Keratinocyte (primary cell): ENCODE measurements at places on chromosomes 12 and 14. TPM values are rescaled to one million over a fixed set of nuclear protein-coding genes. Genes with fewer than 3 reads are reported as not detected.

DNA sequence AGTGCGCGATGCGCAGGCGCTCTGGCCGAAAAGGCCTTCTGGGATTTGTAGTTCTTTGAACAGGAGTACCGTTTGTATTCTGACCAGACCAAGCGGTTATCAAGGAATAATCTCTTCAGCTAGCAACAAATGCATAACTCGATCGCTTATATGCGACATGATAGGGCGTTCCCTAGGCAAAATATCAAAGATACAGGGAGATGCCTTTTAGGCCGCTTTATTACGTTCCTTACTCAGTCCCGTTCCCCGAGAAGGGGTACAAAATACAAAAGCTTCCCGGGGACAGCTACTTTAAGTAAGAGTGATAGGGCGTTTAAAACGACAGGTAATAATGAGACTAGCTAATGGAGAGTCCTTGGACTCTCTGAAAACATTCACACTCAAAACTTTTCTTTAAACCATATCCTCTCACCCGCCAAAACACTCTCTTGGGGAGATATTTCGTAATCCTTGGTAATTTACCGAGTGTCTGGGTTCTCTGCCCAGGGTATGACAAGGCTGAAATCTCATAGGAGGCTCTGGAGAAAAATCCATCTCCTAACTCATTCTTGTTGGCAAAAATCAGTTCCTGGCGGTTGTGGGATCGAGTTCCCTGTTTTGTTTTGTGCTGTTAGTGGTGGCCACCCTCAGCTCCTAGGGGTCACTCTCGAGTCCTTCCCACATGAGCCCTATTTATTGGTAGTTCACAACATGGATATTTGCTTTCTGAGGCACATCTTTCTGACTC, 412 bp upstream of the SNW1 start:
- peak; percentile 45 for DNase-seq

- DNase-seq, result no peak
These were observed 55.5 kb upstream of the PARP11 start for GRCh38 chr12:3928538-3929184.

GRCh38 chr14:71541973-71542690, 390.1 kb upstream of the RGS6 start:
- DNase-seq, result no peak

DNA sequence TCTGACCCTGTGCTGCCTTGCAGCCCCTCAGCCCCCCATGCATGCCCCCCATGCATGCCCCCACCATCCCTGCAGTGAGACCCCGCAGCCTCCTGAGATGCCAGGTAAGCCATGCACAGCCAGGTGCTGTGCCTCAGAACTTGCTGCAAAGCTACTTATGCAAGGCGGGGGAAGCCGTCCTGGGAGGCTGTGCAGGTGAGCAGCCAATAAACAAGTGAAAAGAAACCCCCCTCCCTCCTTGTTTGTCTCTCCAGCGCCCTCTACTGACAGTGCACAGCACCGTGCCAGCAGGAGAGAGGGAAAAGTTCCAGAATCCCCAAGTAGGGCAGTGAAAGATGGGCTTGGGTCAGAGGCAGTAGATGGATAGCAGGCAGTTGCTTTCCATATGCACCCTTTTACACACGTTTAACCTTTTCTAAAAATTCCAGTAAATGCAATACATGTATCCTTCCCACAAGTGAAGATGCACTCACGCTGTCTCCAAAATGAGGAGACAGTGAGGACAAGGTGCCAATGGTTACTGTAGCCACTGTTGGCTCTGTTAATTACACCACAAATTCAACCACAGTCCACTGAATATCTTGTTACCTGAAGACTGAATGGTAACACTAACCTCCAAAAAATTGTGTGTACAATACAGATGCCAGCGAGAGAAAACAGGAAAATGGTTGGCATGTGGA, 18.0 kb downstream of the TNFAIP2 start:
- no peak for DNase-seq

GRCh38 chr14:55470025-55470424, 29.6 kb upstream of the TBPL2 start:
- DNase-seq, result no peak

DNA sequence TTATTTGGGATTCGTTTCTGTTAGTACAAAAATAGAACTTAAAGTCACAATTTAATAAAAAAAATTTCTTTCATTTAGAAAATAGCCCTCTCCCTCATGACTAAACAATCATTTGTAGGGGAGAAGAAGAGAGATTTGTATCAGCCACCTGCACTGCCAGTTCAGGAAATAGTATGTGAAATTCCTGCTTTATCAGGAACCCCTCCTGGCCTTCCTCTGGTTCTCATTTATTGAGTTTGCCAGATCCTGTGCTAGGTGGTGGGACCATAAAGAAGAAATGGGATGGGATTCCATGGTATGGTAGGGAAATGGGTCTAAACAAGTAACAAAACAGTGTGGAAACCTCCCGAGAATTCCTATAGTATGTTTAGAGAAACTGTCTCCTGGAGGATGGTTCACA, 30.0 kb downstream of the RASSF8 start:
- DNase-seq, result no peak

DNA sequence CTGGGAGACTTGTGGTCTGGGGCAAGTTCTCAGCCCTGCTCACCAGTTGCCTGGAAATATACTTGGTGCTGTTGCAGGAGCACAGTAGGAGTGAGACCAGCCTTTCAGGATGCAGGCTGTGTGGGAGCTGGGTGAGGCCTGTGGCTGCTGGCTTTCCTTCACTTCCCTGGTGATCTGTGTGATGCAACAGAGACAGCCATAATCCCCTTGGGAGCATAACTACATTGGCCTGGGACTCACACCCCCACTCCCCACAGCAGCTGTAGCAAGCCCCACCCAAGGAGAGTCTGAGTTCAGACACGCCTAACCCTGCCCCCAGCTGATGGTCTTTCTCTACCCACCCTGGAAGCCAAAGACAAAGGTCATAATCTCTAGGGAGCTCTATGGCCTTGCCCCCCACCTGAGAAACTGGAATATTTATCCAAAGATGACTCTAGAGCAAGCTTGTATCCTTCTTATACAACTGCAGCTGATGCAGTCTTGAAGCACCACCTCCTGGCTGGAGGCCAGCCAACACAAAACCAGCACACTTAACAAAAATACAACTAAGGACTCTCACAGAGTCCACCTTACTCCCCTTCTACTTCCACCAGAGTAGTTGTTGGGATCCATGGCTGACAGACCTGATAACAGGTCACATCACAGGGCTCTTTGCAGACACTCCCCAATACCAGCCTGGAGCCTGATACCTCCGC, 190.4 kb upstream of the CPNE8 start:
- no peak for DNase-seq

DNA sequence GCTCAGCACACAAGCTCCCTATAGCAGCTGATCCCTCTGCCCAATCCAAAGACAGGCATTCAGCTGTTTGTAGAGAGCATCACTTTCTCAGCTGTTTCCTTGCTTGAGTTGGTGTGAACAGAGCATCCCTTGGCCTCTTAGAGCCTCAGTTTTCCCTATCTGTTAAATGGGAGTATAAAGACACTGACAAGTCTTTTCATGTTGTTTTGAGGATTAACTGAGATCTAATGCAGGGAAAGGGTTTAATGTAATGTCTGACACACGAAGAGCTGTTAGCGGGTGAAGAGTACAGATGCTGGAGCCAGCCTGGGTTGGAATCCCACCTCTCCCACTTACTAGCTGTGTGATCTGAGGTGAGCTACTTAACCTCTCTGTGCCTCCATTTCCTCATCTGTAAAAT, 149.5 kb downstream of the PHETA1 start:
- DNase-seq, result no peak

DNA sequence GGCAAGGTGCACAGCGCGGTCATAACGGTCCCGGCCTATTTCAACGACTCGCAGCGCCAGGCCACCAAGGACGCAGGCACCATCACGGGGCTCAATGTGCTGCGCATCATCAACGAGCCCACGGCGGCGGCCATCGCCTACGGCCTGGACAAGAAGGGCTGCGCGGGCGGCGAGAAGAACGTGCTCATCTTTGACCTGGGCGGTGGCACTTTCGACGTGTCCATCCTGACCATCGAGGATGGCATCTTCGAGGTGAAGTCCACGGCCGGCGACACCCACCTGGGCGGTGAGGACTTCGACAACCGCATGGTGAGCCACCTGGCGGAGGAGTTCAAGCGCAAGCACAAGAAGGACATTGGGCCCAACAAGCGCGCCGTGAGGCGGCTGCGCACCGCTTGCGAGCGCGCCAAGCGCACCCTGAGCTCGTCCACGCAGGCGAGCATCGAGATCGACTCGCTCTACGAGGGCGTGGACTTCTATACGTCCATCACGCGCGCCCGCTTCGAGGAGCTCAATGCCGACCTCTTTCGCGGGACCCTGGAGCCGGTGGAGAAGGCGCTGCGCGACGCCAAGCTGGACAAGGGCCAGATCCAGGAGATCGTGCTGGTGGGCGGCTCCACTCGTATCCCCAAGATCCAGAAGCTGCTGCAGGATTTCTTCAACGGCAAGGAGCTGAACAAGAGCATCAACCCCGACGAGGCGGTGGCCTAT, 875 bp downstream of the HSPA2 start:
- no peak for DNase-seq

DNA sequence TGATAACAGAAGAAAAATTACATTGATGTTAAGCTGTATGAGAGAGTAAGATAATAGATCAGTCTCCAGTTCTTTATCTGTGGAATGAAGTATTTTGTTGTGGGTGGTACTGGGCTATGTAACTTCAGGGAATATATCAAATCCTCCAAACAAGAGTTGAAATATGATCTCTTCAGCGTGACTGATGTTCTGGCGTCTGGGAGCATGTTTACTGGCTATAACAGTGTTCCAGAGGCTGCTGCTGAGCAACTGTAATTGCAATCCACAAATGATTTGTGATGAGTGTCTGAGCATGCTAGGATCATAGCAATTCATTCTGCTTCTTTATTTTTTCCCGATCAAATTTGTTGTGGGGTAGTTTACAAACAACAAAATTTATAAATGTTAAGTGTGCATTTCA, 18.6 kb upstream of the CCDC198 start:
- no peak for DNase-seq

- no peak for DNase-seq
These were observed 83.8 kb upstream of the RFLNA start for GRCh38 chr12:124210991-124211577.

- no peak for DNase-seq
These were observed 194.3 kb downstream of the RGS6 start for GRCh38 chr14:72126561-72126960.

DNA sequence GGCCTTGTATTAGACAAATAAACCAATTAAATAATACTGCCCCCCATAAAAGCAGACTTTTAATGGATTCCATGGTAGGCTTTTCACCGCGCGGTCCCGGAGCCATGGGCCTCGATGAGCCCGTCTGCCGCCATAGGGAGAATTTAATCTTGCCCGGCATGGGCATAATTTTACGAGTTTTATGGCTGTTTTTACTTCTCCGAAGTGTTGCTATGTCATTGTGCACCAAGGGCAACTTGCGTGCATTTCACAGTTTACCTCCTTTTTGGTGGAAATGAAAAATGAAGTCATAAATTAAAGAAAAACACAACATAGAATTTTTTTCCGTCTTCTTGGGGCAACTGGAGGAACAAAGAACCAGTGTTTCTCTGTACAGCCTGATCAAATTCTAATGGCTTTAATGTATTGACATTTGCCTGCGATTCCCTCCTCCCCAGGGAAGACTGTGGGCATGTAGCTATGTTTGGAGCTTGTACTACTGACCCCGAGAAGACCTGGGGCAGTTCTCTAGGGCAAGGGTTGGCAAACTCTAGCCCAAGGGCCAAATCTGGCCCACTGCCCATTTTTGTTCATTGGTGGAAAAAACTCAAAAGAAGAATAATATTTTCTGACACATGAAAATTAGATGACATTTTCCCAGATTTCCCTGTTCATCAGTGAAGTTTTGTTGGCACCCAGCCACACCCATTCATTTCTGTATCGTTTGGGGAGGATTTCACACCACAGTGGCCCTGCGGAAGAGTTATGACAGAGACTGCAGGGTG, 142.7 kb downstream of the CHST11 start:
- no peak for DNase-seq

DNA sequence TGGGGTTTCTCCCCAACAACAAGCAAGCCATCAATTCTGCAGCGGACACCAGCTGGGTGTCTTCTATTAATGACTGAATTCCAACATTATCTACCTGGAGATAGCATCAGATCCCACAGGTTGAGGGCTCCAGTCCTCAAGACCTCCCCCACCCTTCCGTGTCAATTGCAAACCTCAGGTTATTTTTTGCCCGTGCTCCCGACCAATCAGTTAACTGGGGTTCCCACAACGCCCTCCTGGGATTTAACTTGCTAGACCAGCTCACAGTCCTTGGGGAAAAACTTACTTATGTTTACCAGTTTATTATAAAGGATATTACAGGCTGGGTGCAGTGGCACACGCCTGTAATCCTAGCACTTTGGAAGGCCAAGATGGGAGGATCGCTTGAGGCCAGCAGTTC, 9.7 kb downstream of the DICER1 start:
- no peak for DNase-seq

DNA sequence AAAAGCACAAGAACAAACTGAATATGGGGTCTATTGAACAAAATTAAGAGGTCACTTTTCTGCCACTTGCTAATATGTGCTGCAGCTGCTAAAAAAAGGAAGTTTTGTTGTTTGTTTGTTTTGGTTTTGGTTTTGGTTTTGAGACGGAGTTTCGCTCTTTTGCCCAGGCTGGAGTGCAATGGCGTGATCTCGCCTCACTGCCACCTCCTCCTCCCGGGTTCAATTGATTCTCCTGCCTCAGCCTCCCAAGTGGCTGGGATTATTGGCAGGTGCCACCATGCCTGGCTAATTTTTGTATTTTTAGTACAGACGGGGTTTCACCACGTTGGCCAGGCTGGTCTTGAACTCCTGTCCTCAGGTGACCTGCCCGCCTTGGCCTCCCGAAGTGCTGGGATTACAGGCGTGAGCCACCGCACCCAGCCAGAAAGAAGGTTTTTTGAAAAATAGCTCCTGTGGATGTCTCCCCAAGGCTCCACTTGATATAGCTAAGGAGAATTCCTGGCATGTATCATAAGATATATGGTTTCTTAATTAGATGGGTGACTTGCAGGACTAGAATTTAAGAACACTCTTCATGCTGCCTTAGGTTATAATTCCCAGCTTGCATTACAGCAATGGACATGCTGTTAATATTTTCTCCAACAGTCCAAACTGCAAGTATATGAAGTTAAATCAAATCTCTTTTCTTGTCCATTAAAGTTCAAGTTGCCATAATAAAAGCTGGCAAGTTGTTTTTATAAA, 237.6 kb upstream of the AMIGO2 start:
- DNase-seq, result no peak

GRCh38 chr12:102564026-102564425, 83.7 kb upstream of the IGF1 start:
- no peak for DNase-seq

- DNase-seq, result no peak
These were observed 753.6 kb downstream of the SLC16A7 start for GRCh38 chr12:60349232-60349978.

DNA sequence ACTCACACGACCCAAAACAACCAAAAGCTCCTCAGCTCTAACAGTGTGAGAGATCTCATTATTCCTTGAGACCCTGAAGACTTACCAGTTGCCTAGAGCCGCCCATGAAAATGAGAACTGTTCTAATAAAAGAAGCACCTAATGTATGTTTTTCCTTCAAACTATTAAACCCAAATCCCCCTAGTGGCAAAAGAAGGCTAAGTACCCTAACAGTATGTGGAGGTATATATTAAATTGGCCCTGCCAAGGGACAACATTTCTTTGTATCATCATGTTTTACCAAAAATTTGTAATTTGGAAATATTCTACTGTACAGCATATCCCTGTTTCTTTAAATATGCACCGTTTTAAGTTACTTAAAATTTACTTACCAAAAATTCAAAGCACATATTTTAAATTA, 38.0 kb upstream of the PPFIA2 start:
- no peak for DNase-seq

The NEK9 gene
- 23.0 to 43.7 TPM (median 27.9 TPM) in 3 replicates for polyA plus RNA-seq

The E2F7 gene
- 3.9 to 10.0 TPM (median 9.9 TPM) in 3 replicates for polyA plus RNA-seq

The YY1 gene
- 34.9 to 65.6 TPM (median 38.3 TPM) in 3 replicates for polyA plus RNA-seq

The CCDC196 gene
- polyA plus RNA-seq, result not detected in 3 replicates

The KITLG gene
- 10.7 to 21.2 TPM (median 11.3 TPM) in 3 replicates for polyA plus RNA-seq
